ENCODE measurements at places on chromosomes 1 and 21.
A peak's percentile ranks its signal among the peaks of the same experiment; 100 is the strongest.

DNA sequence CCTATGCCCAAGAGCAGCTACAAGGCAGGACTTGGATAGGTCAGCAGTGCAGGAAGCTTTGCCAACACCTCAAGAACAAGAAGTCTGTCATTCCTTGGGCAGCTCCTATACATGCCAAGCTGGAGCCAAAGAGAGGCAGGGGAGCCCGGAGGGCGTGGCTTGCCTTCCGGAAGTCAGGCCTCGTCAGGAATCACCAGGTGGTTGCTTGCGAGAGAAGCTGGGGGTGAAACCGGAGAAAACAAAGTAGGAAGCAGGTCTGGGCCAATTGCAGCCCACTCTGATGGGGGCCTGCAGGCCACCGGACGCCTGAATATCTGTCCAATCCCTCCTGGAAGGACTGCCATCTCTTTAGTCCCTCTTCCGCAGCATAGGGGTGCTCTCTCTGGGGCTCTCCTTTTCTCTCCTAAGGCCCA lies 794 bp upstream of the FAM76A start:
- DNase-seq = peak; percentile 1

DNA sequence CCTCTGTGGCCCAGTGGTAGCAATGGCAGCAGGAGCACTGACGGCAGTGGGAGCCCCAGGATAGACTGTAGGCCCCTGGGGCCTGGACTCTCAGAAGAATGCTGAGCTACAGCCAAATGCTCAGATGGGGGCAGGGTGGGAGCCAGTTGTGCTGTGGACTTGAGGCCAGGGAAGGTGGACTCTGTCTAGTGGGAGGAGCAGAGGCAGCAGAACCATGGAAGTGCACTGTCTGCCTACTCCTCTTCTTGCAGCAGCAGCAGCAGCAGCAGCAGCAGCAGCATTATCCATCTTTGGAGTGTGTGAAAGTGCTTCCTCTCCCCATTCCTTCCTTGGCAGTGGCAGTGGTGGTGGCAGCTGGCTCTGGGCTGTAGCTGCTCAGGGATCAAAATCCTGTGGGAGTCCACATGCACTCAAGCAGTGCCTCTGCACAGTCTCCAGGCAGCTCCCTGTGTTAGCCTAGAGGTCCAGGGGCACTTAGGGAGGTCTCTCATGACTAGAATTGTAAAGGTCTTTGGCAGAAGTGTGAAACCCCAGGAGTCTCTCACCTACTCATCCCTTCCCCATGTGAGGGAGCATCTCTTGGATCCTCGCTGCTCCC lies 917.9 kb upstream of the B3GALT2 start:
- DNase-seq = no peak

GRCh38 chr1:217072926-217073325 lies 349.7 kb upstream of the ESRRG start:
- DNase-seq = no peak

- no peak for DNase-seq
These were observed 3.2 kb downstream of the BARHL2 start for GRCh38 chr1:90713741-90714509.

- no peak for DNase-seq
These were observed at the start of gene SYNC for GRCh38 chr1:32702599-32703478. TSS of gene SYNC (minus strand) at chr1:32702770. CDS start at chr1:32702660, 110 bp downstream.

DNA sequence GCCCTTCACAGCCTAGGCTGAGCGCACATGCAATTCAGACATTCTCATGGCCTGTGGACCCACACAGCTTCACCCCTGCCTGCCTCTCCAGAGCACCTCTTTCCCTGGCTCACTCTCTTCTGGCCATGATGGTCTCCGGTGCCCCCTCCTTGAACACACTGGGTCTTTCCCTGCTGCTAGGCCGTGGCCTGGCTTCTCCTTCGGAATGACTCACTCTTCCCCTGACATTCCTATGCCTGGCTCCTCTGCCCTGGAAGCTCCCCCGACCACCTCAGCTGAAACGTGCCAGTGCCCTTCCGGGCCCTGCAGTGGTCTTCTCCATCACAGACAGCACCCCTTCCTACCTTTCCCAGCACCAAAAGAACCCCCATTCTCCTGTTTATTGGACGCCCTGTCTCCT lies 28.3 kb downstream of the EPHA8 start:
- no peak for DNase-seq

- DNase-seq = no peak
These were observed 126.6 kb downstream of the KCNT2 start for GRCh38 chr1:196481616-196482015.

- no peak for DNase-seq
These were observed 105.3 kb downstream of the MAST2 start for GRCh38 chr1:45908611-45909140.

All from stimulated activated CD4-positive, alpha-beta T cell treated with anti-CD3 and anti-CD28 coated beads, Interleukin-4, amount 100 ng/mL, for 4 hours (primary cell).